ENCODE measurements at places on chromosomes 5 and 9.

- H3K4me3 ChIP-seq, result no peak overlapping the region
- no peak for DNase-seq
- H3K27ac ChIP-seq, result no peak overlapping the region
- peaks cover 6% of the 10 kb centered on the region for H3K27me3 ChIP-seq
- H3K4me1 ChIP-seq, result no peaks in the 10 kb centered on the region
Measured at GRCh38 chr5:178297751-178298150, 65.1 kb upstream of the PHYKPL start.

GRCh38 chr5:14215901-14216300 is 72.8 kb downstream of the TRIO start:
- no peaks in the 10 kb centered on the region for H3K4me1 ChIP-seq
- H3K4me3 ChIP-seq, result no peak overlapping the region
- H3K27me3 ChIP-seq, result peaks cover 21% of the 10 kb centered on the region
- H3K36me3 ChIP-seq, result no peaks in the 10 kb centered on the region
- no peak overlapping the region for H3K27ac ChIP-seq

DNA sequence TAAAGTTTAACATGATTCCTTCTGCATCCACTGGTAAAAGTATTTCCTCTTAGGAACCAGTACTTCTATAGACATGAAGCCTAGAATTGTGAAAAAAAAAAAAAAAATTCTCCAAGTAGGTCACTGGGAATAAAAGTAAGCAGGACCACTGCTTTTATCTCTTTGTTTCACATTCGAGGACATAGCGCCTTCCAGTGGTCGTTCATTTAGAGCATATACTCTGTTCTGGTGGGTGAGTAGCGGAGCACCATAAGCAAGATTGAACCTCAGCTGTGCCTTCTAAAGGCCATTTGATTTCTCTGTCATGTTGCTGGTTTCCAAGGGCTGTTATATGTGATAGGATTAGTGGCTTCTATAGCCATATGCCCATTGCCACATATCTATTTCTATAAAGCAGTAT is 393.1 kb downstream of the TMEM232 start:
- H3K4me3 ChIP-seq, result no peak overlapping the region
- no peaks in the 10 kb centered on the region for H3K27me3 ChIP-seq
- H3K27ac ChIP-seq, result no peak overlapping the region
- no peaks in the 10 kb centered on the region for H3K4me1 ChIP-seq
- no peaks in the 10 kb centered on the region for H3K36me3 ChIP-seq
- DNase-seq, result no peak

DNA sequence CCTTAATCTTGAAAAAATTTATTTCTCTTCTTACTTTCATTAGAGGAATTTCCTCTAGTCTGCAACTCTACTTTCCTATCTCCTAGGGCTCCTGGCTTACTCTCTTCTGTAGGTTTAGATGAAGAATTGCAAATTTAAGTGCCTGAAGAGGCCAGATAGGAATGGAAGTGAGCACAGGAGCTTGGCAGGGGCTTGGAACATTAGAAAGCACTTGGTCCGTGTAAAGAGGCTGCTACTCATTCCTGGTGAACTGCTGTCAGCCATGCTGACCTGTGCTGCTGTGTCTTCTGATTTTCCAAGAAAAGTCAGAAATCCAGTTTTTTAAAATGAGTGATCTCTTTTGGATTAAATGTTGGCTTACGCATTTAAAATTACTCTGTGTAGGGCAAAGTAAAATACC is 210.9 kb upstream of the CLINT1 start:
- H3K27me3 ChIP-seq, result peaks cover 2% of the 10 kb centered on the region
- H3K4me3 ChIP-seq, result no peak overlapping the region
- no peaks in the 10 kb centered on the region for H3K36me3 ChIP-seq
- peaks cover 2% of the 10 kb centered on the region for H3K4me1 ChIP-seq

DNA sequence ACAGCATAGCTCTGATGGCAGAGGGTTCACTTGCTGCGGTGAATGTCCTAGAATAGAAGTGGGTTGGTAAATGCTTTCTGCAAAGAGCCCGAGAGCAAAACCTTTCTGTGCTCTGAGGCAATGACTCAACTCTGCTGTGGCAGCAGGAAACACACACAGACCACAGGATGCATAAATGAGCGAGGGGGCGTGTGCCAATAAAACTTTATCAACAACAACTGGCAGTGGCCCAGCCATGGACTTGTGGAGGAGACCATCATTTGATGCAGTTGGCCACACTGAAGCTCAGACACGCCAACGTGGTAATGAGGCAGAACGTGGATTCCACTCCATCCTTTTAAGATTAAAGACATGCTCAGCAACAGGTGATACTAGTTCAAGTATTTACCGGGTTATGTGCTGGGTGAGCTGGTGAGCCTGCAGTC is 6.8 kb downstream of the MRPL36 start:
- H3K4me1 ChIP-seq, result peaks cover 88% of the 10 kb centered on the region
- DNase-seq, result peak; percentile 81
- peaks cover 39% of the 10 kb centered on the region for H3K36me3 ChIP-seq

- no peaks in the 10 kb centered on the region for H3K36me3 ChIP-seq
- H3K4me1 ChIP-seq, result peaks cover 28% of the 10 kb centered on the region
- peaks cover 4% of the 10 kb centered on the region for H3K27me3 ChIP-seq
- H3K4me3 ChIP-seq, result no peak overlapping the region
Measured at GRCh38 chr5:124744170-124744971, 2.1 kb downstream of the ZNF608 start.

DNA sequence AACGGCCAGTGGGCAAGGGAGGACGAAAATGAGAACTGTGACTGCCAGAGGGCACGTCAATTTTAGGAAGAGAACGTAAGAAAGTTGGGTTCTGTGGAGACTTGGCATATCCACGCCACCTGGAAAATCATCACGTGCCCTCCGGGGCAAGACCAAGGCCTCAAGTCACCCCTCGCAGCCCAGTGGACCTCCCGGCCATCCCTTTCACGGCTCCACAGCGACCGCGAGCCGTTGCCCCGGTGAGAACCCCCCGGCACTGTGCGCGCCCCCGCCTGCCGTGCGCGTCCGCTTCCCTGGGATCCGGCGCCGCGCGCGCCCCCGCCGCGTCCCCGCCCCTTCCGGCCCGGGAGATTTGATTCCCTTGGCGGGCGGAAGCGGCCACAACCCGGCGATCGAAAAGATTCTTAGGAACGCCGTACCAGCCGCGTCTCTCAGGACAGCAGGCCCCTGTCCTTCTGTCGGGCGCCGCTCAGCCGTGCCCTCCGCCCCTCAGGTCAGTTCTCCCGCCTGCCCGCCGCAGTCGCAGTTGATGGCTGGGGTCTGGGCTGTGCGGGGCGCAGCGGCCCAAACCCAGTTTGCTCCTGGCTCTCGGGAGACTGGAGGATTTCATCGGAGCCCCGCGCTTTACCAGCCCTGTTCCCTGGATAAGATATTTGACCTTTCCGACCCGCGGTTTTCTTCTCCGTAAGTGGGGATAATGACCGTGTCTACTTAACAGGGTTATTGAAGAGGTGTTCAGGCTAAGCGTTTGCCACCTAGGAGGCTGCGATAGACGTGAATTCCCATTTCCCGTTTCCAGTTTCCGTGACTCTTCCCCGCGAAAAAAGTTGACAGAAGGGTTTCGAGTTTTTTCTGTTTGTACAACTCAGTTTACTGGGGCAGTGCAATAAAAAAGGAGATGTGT is at the start of gene MELK:
Gene MELK, plus strand, starts transcription at position 381 of the 904 bp plus-strand sequence. CDS start 8,787 bp downstream, outside the sequence.
- DNase-seq, result peak; percentile 93
- H3K27ac ChIP-seq, result peak within 1 kb of the TSS; percentile 87
- no peaks in the 10 kb centered on the region for H3K27me3 ChIP-seq
- peaks cover 40% of the 10 kb centered on the region for H3K36me3 ChIP-seq
- peak within 1 kb of the TSS; percentile 93 for H3K4me3 ChIP-seq

DNA sequence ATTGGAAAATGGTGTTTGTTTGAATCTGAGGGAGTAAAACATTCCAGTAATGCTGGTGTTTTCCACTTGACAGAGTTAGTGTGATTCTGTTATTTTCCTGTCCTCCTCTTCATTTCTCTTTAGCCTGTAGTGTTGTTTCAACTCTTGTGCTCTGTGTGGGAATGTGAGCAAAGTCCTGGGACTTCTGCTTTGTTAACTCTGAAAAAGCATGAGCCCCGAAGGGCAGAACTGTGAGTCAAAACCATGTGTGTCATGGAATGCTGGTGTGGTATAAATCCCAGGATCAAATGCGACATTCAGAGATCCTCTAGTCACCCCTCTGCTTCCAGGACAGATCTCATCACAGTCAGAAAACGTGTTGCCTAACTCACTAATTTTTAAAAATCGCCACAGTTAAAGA is 8.9 kb downstream of the F2R start:
- H3K36me3 ChIP-seq, result peaks cover 6% of the 10 kb centered on the region
- DNase-seq, result no peak
- no peak overlapping the region for H3K27ac ChIP-seq
- H3K27me3 ChIP-seq, result no peaks in the 10 kb centered on the region

DNA sequence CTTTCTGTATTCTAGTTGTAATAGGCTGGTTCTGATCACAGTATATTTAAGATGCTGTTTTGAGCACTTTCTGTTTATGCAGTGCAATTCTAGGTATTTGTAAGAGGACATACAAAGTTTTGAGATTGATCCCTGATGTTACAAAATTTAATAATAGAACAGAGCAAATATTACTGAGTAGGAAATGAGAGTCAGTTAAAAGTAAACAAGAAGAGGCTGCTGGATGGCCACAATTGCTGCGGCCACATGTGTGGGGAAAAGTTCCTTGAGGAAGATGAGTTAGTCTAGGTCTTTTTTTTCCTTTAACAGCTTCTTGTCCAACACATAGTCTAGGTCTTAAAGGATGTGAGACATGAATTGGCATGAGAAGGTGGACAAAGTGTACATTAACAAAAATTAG is 11.3 kb downstream of the EHMT1 start:
- H3K36me3 ChIP-seq, result peaks cover 47% of the 10 kb centered on the region
- H3K4me3 ChIP-seq, result no peak overlapping the region
- peaks cover 63% of the 10 kb centered on the region for H3K4me1 ChIP-seq
- DNase-seq, result no peak
- peak overlapping the region; percentile 10 for H3K27ac ChIP-seq
- H3K27me3 ChIP-seq, result no peaks in the 10 kb centered on the region

DNA sequence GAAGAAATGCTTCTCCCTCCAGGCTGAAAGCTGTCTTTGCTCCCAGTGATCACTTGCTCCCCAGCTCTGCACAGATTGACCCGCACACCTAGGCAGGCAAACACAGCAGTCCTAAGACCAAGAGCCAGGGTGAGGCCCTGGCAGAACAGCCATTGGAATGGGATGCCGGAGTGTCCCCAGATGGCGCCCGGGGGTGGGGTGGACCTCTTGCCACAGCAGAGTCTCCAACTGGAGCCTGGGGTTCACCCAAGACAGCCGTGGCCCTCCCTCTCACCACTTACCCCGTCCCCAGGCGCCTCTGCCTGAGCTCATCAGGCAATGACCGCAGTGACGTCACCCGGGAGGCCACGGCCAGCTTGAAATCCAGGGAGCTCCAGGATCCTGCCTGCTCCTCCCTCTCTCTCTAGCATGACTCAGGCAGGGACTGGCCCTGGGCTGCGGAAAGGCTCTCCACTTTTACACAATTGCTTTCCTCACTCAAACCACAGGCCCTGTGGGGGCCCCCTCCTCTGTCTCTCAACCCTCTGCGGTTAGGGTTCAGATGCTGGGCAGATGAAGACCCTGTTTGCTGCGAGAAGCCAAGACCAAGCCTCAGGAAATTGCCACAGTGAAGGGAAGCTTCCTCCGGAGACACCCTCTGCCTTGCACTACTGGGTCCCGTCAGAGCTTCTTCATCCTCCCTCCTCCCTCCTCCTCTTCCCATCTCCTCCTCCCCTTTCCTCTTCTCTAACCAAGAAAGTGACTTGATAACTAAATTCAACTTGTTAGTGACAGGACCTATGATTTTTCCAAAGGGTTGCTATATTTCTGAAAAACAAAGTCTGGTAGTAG is 24.3 kb upstream of the PTGES start:
- peak; percentile 39 for DNase-seq
- peaks cover 9% of the 10 kb centered on the region for H3K27me3 ChIP-seq
- peak overlapping the region; percentile 33 for H3K4me3 ChIP-seq
- H3K36me3 ChIP-seq, result no peaks in the 10 kb centered on the region

DNA sequence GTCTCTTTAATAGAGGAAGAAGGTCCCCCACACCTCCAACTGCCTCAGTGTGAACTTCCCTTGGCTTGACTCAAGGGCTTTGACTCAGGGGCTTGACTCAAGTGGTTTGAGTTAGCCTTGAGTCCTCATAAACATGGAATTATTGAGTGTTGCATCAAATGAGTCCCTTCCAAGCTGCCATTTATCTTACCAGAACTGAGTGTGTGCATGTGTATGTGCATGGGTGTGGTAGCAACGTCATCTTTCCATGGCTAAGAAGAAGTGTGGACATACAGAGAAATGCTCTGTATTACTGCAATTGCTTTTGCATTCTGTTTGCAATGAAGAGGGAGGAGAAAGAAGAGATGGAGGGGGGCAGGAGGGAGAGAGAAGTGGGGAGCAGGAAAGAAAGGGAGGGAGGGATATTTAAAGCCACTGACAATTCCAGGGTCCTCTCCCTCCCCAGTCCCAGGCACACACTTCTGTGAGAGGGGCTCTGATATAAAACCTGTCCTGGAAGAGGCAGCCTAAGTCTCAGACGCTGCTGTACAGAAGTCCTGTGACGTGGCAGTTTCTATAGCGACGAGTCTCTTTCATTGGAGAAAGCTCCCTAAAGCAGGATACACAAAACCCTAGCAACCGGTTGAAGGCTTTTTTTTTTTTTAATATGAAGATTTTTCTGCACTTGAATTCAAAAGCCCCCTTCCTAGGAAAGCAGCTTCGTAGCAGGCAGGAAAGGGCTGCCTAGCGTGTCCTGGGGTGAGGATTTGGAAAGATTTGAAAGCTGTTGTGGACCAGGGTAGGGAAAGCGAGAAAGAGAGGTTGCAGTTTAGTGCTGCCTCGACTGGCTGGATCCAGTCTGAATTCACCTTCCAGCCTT is 93.3 kb upstream of the MAP1B start:
- no peak overlapping the region for H3K27ac ChIP-seq
- peaks cover 35% of the 10 kb centered on the region for H3K27me3 ChIP-seq
- H3K36me3 ChIP-seq, result no peaks in the 10 kb centered on the region
- DNase-seq, result no peak
- H3K4me1 ChIP-seq, result peaks cover 2% of the 10 kb centered on the region

DNA sequence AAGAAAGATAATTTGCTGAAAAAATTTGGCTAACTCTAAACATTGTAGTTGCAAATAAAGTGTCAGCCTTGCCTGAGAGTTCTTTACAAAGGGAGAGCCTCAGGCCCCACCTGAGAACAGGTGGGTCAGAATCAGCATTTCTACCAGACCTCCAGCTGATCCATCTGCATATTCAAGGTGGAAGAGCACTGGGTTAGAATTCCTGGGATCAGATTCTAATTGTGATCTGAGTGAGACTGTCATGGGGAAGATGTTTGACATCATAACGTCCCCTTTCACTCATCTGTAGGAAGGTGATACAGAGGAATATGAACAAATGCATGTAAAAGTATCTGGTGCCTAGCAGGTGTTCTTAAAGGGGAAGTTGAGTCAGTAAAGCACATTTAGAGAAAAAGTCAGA is 54.6 kb downstream of the FBXL7 start:
- H3K27ac ChIP-seq, result no peak overlapping the region
- H3K4me1 ChIP-seq, result no peaks in the 10 kb centered on the region
- DNase-seq, result no peak
- H3K4me3 ChIP-seq, result no peak overlapping the region
- no peaks in the 10 kb centered on the region for H3K36me3 ChIP-seq

DNA sequence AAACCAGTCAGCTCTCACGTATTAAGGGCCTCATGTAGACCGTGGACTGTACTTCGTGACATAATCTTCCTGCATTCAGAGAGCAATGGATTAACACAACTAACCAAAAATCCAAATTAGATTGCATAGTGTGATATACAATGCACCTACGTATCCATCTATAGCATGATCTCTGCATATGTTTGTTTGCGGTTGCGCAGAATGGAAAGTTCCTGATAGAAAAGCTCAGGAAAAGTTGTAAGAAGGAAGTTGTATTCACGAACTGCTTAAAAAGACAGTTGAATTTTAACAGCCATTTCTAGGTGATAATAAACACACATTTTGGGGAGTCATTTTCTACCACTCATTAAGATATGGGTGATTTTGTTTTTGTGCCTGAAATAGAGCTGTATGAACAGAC is 869.0 kb downstream of the TLE4 start:
- no peaks in the 10 kb centered on the region for H3K36me3 ChIP-seq
- no peak for DNase-seq
- no peaks in the 10 kb centered on the region for H3K4me1 ChIP-seq

Data from activated T-cell treated with anti-CD3 and anti-CD28 coated beads, Interleukin-2, amount 50 U/mL, for 24 hours (primary cell).